ENCODE measurements at places on chromosomes 1 and 21.

DNA sequence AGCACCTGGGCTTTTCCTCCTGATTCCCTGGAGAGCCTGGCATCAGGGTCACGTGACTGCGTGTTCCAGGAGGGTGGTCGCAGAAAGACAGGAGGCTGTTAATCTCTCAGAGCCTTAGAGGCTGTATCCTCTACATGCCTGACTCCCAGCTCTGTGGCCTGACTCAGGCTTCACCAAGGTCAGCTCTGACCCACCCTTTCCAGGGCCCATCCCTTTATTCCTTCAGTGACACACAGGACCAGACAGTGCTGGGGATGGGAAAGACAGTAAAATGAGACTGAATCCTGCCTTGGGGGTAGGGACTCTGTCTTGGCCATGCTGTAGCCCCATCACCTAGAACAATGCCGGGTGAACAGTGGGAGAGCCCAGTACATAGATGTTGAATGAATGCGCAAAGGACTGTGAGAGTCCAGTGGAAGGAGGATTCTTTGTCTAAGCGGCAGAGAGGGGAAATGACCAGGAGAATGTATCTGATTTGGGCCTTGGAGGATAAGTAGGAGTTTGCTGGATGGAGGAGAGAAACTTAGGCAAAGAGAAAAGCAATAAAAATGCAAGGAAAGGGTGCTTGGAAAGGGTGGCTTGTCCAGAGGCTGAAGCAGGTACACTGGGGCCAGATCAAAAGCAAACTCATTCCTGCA, 33.0 kb downstream of the EPHX1 start:
- no peak for DNase-seq

DNA sequence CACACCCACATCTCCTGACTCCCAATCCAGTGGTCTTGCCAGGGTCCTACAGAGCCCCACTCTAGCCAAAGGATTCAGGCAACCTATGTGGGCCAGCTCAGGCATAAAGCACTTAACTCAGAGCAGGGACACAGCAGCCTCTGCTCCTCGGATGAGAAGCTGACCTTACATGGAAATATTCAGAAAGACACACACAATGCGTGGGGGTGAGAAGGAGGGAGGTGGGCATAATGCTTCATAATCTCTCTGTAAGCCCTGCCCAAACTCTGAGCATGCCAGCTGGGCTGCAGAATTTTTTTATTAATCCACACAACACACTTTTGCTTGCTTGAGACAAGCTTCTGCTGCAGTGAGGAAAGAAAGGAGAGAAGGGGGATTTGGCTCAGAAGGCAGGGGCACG, 21.6 kb downstream of the KCND3 start:
- no peak for DNase-seq

- no peak for DNase-seq
Measured at GRCh38 chr1:200029035-200029821, 1.7 kb downstream of the NR5A2 start.

DNA sequence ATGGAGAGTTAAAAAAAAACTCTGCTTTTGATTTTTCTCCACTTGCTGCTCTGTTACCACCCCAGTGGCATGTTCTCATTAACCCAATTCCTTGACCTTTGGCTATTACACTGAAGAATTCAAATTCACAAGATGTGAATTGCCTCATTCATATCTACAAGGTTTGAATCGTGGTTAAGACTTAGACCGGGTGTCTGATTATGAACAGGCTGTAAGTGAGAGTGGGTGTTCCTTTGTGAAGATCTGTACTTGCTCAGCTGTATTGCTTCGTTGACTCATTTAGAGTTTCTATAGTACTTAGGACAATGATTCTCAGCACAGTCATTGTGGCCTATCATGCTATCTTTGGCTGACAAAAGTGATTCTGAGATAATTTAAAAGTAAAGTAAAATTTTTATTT, 36.4 kb downstream of the DNM3 start:
- DNase-seq, result no peak

DNA sequence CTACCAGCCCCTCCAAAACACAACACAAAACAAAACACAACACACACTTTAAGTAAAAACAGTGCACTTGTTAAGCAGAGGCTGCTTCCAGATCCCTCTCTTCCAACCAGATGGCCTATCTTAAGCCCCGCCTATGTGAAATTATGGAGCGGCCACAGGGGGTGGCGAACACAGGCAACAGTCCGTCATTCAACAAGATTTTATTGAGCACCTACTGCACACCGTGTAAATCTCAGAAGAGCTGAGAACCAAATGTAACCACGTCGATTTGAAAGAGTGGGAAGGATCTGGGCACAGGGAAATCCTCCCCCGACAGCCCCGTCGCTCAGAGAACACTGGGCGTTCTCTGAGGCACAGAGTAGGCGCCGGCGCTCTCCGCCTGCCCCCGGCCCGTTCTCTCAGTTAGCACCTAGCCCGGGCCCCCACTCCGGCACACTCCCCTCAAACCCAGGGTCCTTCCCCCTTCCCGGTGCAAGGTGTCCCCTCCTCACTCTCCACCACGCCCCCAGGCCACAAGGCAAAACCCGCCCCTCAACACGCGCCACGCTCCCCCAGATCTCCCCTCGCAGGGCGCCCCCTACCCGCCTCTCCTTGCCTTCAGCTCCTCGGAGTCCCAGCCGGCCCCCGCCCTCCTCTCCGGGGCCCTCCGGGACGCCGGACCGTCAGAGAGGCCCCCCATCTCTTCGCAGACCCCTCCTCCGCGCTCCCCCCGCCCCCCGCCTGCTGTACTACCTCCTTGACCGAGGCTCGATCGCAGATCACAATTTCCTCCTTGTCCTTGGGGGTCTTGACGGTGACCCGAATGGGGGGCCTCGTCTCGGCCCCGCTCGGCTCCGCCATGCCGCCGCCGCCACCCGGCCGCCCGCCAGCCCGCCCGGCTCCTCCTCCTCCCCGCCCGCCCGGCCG, 483 bp downstream of the UBQLN4 start:
- peak; percentile 53 for DNase-seq

DNA sequence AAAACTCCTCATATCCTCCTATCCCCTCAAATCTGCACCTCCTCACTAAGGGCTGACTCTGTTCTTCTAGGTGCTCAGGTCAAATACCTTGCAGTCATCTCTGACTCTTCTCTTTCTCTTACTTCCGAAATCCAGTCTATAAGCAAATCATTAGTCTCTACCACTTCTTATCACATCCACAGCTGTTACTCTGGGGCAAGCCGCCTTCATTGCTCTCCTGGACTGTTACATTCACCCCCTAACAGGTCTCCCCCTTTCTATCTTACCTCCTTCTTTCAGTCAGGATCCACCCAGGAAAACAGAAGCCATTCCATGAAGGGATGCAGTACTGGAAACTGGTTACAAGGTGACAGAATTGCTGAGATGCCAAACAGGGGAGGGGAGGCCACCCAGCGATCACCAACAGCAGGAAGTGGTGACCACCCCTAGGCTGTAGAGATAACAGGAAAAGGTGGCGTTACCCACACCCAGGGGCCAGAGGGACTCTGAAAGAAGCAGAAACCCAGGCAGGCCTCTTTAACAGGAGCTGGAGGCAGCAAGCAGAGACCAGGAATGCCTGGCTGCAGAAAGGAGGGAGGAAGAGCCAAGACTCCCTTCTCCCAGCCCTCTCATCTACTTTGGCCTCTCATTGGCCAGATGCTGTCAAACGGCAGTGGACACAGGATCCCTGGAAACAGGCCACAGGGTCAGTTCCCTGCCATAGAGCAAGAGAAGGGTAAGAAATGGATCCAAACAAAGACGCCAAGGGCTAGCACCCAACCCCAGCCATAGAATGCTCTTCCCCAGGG, 55.5 kb upstream of the FOXO6 start:
- DNase-seq, result no peak

- no peak for DNase-seq
Measured at GRCh38 chr1:39359028-39359570, 132.3 kb upstream of the BMP8A start.

- DNase-seq, result no peak
Measured at GRCh38 chr1:231059566-231060193, 19.6 kb upstream of the FAM89A start.

DNA sequence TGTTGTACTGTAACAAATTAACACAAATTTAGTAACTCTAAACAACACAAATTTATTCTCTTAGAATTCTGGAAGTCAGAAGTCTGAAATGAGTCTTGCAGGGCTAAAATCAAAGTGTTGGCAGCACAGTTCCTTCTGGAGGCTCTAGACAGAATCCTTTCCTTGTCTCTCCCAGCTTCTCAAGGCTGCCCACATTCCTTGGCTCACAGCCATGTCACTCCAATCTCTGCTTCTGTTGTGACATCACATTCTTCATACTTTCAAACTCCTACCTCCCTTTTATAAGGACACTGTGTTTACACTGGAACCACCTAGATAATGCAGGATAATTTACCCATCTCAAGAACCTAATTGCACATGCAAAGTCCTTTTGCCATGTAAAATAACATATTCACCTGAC, 225.0 kb upstream of the PRMT6 start:
- no peak for DNase-seq

All from stromal cell of bone marrow (primary cell).